ENCODE measurements at places on chromosomes 4 and X.
A peak's percentile ranks its signal among the peaks of the same experiment; 100 is the strongest.

DNA sequence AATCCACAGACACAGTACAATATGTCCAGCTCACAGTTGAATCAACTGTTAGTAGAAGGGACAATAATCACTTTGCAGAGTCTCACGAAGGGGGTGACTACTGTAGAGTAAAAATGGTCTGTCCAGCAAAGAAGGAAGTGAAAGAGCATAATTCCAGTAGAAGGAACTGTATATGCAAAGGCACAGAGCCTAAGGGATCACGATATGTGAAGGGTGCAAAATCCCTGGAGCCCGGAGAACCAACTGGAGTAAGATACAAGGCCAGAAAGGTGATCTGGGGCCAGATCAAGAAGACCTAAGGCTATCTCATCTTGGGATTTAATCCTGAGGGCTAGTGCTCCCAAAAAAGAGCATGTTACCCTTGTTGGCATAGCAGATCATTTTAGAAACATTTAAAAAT is 192.7 kb upstream of the LDB2 start:
- DNase-seq, result no peak

DNA sequence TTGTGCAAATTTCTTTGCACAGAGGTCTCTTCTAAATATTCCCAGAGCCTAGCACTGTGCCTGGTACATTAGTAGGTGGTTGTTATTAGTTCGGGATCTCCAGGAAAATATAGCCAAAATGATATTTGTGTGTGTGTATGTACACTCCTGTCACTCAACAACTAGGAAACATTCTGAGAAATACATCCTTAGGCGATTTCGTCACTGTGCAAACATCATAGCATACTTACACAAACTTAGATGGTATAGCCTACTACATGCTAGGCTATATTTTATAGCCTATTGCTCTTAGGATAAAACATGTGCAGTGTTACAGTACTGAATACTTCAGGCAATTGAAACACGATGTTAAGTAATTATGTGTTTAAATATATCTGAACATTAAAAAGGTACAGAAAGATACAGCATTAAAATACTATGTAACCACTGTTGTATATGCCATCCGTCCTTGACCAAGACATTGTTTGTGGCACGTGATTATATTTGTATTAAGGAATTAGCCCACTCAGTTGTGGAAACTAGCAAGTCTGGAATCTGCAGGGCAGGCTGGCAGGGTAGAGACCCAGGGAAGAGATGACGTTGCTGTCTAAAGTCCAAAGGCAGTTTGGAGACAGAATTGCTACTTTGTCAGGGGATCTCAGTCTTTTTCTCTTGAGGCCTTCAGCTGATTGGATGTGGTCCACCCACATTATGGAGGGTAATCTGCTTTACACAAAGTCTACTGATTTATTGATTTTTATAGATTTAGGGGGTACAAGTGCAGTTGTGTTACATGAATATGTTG is 106.9 kb downstream of the COL4A6 start:
- no peak for DNase-seq

DNA sequence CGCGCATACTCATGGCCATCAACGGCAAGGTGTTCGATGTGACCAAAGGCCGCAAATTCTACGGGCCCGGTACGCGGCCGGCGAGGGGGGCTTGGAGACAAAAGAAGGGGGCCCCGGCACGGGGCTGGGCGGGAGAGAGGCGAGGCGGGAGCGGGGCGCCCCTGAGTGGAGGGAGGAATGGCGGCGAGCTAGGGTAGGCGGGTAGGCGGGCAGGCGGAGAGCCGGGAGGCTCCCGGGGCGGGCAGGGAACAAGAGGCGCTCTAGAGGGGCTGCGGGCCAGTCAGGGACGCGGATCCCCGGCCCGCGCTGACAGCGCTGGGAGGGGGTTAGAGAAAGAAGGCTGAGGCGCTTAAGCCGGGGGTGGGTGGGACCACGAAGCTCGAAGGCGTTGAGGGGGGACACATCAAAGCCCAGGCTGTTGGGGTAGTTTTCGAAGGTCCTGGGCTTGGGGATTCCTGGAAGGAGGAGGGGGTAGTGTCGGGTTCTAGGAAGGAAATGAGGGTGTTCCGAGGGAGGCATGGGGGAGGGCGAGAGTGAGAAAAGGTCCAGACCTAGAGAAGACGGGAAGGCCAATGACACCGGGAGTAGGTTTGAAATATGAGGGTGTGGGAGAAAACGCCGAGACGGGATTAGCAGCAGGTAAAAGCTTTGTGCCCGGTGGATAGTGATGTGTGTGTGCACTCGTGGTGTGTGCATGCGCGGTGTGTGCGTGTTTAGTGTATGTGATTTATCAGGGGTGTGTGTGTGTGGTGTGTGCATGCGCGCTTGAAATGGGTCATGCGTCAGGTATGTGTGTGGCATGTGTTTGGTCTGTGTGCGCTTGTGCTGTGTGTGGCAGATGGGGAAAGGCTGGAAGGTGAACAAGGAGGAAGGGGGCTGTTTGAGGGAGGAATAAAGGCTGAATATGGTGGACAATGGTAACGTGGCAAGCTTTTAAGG is 807 bp downstream of the PGRMC1 start:
- peak; percentile 20 for DNase-seq

GRCh38 chr4:11724731-11725130 is 296.0 kb upstream of the HS3ST1 start:
- DNase-seq, result no peak

- peak; percentile 29 for DNase-seq
These were observed 882 bp downstream of the MRFAP1 start for GRCh38 chr4:6641164-6641970.

- no peak for DNase-seq
These were observed 46.4 kb downstream of the OCRL start for GRCh38 chrX:129586446-129586845.

- no peak for DNase-seq
These were observed 980 bp upstream of the FHDC1 start for GRCh38 chr4:152935143-152935542.

DNA sequence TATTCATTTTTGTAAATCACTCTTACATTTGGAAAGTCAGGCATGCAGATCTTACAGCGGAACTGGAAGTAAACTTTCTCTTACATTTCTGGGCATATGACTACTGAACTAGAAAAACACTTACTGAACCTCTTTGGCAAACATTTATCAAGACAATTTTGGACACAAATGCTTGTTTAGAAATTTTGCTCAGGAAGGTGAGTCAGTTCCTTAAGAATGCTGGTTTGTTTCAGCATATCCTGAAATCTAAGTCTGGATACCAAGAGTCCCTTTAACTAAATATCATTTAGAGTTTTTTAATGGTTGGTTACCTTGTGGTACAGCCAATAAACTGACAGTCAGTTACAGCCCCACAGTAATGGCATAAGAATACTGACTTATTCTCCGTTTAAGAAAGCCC is 15.0 kb downstream of the SHISA3 start:
- peak; percentile 33 for DNase-seq

- no peak for DNase-seq
These were observed 361.9 kb downstream of the PCDH19 start for GRCh38 chrX:100048156-100048555.

GRCh38 chrX:52865343-52865998 is 2.4 kb downstream of the XAGE3 start:
- peak; percentile 4 for DNase-seq

DNA sequence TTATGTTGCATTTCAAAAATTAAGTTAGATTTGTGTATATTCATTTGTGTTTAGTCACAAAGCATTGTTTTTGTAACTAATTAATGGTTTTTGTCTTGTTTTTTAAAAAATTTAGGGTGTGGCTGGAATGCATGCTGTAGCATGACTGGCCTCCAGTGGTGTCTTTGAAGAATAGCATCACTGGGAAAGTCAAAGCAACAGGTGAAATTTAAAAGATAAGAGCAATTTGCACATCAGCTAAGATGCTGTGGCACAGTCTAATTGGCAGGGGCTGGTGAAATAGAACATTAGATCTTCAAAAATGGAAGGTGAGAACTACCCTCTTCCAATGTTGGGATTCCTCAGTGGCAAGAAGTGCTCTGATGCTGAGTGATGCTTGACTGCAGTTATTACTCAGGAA is 45.3 kb downstream of the ANK2 start:
- DNase-seq, result peak; percentile 12

DNA sequence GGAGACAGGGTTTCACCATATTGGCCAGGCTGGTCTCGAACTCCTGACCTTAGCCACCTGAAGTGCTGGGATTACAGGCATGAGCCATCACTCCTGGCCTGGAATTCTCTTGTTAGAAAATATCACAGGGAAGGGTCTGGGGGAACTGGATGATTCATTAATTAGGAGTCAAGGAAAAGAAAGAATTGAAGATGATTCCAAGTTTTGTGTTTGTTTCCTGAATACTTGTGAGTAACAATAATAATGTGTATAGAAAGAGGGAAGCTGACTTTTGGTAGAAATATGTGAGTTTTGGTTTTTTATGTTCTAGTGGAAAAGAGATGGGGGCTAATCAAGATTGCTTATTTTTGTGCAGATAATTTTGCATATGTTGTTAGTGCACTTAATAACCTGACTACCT is 77.3 kb upstream of the CLNK start:
- no peak for DNase-seq

GRCh38 chr4:4524364-4524763 is 17.5 kb downstream of the STX18 start:
- no peak for DNase-seq

GRCh38 chr4:21801661-21802385 is 146.7 kb downstream of the KCNIP4 start:
- DNase-seq, result peak; percentile 87

GRCh38 chrX:132615391-132616131 is 126.7 kb upstream of the MBNL3 start:
- DNase-seq, result peak; percentile 2

GRCh38 chrX:20664131-20664530 is 397.4 kb upstream of the RPS6KA3 start:
- no peak for DNase-seq

Measured in kidney glomerular epithelial cell (primary cell).